ENCODE measurements at places on chromosomes 16 and 17.

- DNase-seq = no peak
These were observed 15.0 kb upstream of the RAI1 start for GRCh38 chr17:17666111-17666714.

- DNase-seq = no peak
These were observed 104.0 kb upstream of the CCL2 start for GRCh38 chr17:34151102-34151501.

DNA sequence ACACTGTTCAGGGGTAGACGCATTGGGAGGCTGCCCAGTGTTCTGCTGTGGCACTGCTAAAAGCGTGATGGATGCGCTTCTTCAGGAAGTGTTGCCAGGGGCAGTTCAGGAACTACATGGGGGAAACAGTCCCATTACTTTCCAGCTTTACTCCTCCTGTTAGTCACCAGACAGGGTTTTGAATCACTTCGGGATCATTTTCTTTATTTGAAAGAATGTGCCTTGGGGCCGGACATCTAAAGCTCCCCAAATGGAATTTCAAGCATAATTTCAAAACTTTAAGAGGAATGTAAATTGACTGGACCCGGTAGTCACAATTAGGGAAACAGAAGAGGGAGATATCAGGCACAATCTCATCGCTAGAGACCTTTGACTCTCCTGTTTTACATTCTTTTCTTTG is 1.3 kb upstream of the KRTAP2-1 start:
- no peak for DNase-seq

GRCh38 chr16:84459941-84460405 is 44.5 kb downstream of the MEAK7 start:
- no peak for DNase-seq

- peak; percentile 54 for DNase-seq
These were observed 139.8 kb upstream of the SDK2 start for GRCh38 chr17:73783945-73784603.

- DNase-seq = peak; percentile 85
These were observed 32.8 kb upstream of the TBX2 start for GRCh38 chr17:61366715-61367413.

DNA sequence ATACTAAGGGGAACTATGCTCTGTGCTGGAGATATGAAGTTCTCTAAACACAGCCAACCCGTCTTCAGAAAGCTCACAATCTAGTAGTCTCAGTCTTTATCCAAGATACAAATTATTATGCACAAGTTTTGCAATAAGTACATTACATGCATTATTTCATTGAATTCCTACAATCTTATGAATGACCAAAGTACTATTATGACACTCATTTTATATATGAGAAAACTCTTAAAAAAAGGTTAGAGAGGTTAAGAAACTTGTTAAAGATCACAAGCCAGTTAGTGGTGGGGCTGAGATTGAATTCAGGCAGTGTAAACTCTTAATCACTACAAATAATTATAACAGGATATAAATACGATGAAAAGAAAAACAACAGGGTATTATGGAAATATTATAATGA is 4.7 kb upstream of the BRIP1 start:
- no peak for DNase-seq

DNA sequence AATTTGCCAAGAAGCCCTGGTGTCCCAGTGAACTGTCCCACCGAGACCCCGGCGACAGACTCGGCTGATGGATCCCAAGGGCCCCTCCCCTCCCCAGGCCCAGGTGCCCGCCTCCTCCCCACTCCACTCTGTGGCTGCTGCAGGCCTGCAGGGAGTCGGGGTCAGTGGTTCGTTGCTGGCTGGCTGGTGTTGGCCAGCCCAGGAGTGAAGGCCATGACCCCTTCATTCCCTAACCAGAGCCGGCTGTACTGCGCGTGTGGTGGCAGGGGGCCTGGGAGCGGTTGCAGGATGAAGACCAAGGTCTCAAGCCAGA is 9.2 kb upstream of the TBX2 start:
- DNase-seq = no peak

DNA sequence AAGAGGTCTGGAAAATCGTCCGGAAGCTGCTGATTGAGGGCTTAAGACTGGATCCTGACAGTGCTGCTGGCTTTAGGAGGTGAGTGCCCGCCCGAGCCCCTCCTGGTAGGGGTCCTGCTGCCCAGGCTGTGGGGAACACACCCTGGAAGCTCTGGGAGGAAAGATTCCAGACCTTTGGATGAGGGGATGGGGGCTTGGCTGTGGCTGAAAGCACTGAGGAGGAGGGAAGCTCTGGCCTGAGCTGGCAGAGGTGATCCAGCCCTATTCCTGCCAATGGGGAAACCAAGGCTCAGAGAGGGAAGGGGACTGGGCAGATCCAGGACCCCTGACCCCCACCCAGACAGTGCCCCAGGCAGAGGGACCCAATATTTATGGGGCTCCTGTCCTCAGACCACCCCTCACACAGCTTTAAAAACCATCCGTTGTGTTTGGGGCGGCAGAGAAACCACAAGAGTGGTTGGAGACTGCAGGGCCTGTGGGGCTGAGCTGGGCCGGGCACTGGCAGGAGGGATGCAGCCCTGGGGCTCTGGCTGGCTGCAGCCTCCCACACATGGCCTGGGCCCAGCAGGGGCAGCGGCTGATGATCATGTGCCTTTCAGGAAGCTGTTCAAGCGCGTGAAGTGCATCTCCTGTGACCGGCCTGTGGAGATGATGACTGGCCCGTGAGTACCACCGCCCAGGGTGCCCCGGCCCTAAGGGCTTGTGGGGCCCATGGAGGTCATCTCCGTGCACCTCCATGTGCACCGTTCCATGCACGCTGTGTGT is 22.8 kb downstream of the UBALD1 start:
- no peak for DNase-seq

DNA sequence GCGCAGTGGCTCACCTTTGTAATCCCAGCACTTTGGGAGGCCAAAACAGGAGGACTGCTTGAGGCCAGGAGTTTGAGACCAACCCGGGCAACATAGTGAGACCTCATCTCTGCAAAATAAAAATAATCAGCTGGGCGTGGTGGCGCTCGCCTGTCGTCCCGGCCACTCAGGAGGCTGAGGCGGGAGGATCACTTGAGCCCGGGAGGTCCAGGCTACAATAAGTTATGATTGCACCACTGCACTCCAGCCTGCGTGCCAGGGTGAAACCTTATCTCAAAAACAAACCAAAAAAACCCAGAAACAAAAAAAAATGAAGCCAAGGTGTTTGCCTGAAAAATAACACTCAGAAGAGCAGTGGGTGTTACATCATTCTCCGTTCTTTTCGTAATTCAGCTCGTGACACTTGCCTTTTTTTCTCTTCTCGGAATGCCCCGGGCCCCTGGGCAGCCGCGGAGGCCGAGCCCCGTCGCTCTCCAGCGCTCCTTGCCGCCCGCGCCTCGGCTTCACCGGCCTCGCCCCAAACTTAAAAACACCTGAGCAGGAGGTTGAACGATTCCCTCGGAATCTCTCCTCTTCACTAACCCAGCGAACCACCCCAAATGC is 17.0 kb downstream of the PRCD start:
- DNase-seq = no peak

- DNase-seq = no peak
These were observed 5.8 kb downstream of the PMFBP1 start for GRCh38 chr16:72166151-72166550.

DNA sequence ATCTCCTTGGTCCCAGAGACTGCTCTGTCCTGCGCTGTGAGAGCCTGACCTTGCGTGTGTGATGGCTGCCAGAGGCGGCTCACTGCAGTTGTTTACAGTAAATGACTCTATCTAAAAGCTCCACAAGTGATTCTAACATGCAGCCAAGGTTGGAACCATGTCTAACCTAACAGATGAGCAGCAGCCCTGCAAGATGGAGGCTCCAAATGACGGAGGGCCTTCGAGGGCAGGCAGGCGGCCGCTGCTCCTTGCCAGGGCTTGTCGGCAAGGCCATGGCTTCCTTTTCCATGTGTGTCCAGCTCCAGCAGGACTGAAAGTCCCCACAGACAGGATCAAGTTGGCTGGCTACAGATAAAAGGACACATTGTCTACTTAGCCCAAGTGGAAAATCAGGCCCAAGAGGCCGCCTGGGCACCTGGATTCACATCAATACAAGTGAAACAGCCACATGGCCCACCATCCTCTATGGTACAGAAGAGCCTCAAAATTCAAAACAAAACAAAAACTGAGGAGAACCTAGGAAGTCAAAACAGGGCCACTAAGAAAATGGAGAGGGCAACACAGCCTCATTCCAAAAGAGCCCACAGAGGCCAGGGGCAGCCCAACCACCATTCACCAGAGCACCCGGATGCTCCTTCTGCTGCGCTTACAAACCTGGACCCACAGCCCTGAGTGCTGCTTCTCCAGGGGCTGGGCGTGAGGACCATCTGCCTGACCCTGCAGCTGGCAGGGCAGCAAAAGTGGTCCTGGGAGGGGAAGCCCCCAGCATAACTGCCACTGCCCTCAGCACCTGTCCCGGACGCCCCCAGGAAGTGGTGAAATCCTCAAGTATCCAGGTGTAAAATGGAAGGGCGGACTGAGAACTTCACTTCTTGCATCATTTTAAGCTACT is 65.0 kb downstream of the AMFR start:
- DNase-seq = no peak

DNA sequence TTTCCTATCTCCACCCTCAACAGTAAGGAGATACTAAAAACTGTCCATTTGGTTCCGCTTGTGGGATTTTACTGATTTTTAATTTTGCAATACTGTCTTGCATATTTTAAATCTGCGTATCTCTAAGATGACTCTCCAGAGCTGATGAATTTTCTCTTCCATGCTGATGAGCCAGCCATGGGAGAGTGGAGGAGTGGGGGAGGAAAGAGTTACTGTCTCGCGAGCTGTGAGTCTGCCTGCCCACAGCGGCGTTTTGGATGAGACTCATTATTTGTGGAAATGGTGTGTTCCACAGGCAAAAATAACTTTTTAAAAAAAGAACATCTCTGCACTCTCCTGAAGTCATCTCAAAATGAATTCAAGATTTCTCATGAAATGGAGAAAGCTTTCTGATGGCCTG is 34.6 kb upstream of the MYOCD start:
- DNase-seq = no peak

DNA sequence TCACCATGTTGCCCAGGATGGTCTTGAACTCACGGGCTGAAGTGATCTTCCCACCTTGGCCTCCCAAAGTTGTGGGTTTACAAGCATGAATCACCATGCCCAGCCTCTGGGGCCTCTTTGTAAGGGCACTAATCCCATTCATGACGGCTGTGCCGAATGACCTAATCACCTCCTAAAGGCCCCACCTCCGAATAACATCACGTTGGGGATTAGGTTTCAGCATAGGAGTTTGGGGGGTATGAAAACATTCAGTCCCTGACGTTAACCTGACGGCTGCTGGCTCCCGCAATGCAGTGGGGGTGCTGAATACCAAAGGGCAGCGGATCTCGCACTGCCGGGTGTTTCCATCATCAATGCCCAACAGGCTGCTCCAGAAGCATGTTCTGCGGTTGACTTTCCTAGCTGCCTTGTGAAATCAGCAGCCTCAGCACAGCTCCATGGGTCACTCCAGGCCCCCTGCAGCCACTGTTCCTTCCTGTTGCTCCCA is 120.8 kb upstream of the SEC14L1 start:
- DNase-seq = no peak

- DNase-seq = no peak
These were observed 168.6 kb downstream of the FTO start for GRCh38 chr16:53872248-53873221.

- DNase-seq = no peak
These were observed 114.3 kb upstream of the C16orf82 start for GRCh38 chr16:26952411-26952810.

DNA sequence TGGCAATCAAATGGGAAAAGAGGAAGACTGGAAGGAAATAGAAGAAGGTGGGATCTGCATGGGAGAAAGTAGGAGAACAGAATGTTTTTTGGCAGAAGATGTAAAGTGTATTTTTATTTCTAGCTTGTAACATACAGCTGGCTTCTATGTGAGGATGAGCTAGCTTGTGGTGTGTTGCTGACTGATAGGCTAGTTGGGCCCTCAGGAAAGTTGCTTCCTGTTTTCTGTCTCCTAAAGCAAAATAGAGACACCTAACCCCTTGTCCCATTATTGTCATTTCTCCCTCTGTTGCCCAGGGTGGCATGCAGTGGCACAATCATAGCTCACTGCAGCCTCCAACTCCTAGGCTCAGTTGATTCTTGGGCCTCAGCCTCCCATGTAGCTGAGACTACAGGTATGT is 15.9 kb downstream of the TNRC6A start:
- DNase-seq = no peak

DNA sequence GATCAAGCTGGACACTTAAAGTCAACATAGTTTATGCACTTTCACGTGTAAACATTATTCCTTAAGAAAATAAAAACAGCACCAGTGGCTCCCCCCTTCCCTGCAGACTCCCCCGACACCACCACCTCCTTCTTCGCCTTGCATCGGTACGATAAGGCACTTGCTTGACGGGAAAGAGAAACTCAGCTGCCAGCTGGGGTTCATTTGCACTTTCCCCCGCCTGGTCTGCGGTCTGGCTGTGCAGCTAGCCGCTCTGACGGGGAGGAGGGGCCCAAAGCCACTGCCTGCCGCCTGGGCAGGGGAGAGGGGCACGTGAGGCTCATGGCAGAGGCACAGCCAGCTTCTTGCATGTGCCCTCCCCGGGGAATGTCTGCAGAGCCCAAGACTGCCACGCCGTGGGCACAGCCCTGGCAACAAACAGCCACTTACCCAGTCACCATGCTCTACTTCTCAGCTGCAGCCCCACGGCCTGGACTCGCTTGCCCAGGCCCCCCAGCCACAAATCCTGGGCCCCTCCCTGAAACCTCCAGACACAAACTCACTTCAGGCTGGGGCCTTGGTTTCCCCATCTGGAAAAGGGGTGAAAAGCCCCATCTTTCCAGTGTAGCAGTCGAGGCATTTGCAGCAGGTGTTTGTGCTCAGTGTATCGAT is 16.5 kb upstream of the PRM1 start:
- peak; percentile 49 for DNase-seq

DNA sequence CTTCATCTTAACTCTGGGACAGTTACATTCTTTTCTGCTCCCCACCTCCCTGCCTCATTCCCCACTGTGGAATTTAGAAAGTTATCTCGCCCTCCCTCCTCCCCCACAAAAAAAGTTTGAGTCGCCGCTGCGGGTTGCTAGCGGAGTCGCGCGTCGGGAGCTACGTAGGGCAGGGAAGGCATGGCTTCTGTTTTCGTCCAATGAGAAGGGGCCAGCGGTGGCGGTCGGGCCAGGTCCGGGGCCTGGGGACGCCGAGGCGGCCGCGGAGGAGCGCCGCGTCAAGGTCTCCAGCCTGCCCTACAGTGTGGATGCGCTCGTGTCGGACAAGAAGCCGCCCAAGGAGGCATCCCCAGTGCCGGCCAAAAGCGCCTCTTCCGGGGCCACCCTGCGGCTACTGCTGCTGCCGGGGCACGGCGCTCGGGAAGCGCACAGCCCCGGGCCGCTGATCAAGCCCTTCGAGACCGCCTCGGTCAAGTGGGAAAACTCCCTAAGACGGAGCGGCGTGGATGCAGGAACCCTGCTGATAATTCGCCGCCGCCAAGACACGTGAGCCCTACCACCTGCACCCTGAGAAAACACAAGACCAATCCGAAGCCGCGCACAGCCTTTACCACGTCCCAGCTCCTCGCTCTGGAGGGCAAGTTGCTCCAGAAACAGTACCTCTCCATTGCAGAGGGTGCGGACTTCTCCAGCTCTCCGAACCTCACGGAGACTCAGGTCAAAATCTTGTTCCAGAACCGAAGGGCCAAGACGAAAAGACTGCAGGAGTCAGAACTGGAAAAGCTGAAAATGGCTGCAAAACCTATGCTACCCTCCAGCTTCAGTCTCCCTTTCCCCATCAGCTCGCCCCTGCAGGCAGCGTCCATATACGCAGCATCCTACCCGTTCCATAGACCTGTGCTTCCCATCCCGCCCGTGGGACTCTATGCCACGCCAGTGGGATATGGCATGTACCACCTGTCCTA is 8.9 kb downstream of the OR4D1 start:
- no peak for DNase-seq

Data from NCI-H1092 (cell line).